ENCODE measurements at places on chromosomes 16 and 17.

- DNase-seq = no peak
Observed at GRCh38 chr17:68596411-68596945, 4.7 kb downstream of the FAM20A start.

DNA sequence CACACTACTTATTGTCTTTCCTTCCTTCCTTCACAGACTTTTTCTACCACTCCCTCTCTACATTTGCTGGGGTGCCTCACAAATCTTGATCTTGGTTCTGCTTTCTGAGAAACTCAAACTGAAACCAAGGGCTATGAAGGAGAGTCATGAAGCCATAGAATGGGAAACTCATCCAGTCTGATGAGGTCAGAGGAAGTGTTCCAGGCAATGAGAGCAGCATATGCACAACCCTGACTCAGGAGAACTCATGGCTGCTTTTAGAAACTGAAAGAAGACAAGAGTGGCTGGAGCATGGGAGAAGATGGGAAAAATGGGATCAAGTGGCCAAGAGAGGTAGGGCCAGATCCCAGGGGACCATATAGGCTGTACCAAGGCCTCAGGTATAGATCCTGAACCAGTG, 130.0 kb upstream of the TOX3 start:
- DNase-seq = no peak

DNA sequence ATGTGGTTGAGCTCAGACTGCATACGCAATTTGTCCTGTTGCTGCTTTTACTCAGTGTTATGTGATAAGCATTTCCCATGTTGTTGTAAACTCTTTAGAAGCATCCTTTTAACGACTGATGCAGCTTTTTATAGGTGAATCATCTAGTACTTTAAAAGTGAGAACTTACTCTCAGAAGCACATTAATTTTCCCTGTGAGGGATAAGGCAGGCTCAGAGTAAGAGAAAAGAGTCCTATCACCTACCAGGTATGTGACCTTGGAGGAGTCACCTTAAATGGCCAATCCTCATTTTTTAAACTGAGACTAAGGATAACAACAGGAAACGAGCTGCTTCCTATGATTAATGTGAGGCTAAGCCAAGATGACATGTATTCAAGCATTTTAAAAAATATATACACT, 34.4 kb upstream of the GAN start:
- no peak for DNase-seq

GRCh38 chr16:81641395-81642106, 137.5 kb upstream of the PLCG2 start:
- no peak for DNase-seq

DNA sequence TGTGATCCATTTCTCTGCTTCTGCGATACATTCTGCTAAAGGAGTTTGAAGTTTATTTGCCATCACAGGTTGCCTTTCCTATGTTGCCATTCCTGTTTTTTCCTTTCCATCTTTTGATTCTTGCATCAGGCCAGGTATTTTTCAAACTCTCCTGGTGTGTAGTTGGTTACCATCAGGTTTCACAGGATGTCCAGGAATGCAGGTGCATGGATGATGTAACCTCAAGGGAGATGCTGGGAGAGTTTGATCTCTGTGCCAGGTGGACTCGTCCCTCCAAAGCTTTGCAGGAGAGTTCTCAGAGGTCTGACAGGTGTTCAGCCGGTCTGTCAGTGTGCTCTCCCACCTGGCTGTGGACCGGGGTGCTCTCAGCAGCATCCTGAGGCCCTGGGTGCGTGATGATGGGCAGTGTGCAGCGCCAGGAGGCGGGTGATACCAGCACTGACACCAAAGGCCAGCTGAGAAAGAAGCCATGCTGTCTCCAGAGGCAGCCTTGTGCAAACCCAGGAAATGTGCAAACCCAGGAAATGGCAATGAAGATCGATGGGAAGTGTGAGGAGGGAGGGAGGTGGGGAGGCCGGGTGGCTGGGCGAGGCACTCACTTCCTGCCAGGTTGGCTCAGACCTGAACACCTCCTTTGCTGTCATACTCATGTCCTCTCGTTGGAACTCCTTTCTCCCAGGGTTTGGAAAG, 1.7 kb downstream of the ATP2C2 start:
- DNase-seq = no peak

DNA sequence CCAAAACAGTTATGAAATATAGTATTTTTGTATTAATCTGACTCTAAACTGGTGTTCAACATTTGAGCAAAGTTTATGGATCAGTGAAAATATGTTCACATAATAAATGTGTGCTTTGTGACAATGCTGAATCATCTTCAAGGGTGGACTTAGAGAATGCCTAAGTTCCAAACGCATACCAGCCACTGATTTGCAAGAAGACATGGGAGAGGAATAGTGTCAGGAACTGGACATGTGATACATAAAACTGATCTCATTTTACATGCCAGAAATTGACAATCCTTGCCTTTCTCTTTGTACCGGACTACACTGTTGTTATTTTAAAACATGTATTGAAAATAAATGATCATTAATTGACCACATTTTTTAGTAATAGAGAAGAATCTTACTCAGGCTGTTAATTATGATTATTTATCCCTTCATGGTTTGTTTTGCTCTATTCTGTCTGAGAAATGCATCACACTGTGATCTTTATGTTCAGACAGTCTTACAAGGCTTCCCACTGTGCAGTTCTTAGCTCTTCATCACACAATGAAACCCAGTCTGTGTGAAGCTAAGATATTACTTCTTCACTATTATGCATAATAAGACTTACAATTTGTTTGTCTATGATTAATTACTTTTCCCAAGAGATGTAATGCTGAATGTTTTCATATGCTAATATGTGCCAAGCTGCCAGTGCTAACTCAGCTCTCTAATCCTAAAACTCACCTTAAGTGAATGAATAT, 1180.6 kb upstream of the CDH8 start:
- no peak for DNase-seq

- DNase-seq = no peak
Observed at GRCh38 chr17:79732804-79733691, 2.3 kb downstream of the ENPP7 start.

- no peak for DNase-seq
Observed at GRCh38 chr16:49608779-49609178, 235.2 kb downstream of the C16orf78 start.

GRCh38 chr16:16075488-16076422, 126.3 kb downstream of the ABCC1 start:
- DNase-seq = no peak

DNA sequence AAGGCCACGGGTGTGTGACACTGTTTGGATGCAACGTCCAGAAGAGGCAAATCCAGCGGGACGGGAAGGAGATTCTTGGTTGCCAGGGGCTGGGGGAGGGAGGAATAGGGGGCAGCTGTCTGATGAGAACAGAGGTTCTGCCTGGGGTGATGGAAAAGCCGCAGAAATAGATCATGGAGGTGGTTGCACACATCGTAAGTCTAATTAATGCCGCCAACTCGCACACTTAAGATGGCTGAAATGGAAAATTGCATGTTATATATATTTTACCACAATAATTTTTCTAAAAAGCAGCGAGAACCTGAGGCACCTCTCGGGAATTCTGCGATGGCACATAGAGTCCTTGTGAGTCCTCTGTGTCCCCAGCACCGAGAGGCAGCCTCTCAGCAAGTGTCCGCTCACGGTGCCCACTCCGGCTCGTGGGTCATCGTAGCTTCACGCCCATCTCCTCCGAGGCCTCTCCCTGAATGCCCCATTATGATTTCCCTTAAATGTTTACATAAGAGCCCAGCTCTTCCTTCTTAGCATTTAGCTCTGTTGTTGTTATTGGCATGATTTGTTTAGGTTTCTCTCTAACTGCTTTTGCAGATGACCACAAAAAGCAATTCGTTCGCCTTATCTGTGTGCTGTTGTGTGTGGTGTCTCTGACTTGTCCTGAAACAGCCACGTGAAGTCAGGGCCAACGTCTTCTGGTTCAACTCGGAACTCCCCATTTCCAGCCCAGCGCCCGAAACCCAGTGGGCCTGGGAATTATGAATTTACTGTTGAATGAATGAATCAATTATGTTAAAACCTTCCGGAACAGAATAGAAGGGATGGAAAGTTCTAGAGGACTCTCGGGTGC, 7.7 kb downstream of the WFDC1 start:
- no peak for DNase-seq

- no peak for DNase-seq
Observed at GRCh38 chr17:61454381-61455323, 2.4 kb downstream of the TBX4 start.

GRCh38 chr16:69321080-69321479, 9.3 kb downstream of the PDF start:
- no peak for DNase-seq

- peak; percentile 24 for DNase-seq
Observed at GRCh38 chr17:28174352-28175046, 132.0 kb downstream of the NLK start.

GRCh38 chr17:4948931-4949320, 596 bp upstream of the PFN1 start:
- DNase-seq = peak; percentile 77

GRCh38 chr16:23434380-23434779, 18.6 kb downstream of the COG7 start:
- DNase-seq = peak; percentile 35

DNA sequence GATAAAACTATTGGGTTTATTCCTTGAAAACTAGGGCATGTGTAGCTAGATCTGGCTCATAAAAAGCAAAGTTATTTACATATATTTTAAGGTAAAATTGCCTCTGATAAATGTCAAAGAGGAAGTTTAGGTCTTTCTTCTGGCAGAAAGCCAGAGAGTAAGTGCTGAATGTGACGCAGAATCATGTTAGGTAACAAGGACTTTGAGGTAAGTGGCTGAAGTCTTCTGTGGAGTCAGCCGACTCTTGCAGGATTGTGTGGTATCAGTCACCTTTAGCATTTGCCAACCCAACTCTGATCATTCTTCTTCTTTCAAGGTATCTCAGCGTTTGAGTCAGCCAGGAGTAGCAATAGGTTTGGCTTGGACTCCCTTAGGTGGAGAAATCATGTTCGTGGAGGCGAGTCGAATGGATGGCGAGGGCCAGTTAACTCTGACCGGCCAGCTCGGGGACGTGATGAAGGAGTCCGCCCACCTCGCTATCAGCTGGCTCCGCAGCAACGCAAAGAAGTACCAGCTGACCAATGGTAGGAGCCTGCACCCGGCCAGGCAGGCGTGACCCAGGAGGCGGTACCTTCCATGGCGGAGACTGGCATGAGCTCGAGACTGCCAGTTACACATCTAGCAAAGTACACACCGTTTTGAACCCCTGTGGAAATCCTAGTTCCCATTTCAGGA, 37.9 kb downstream of the SIAH1 start:
- no peak for DNase-seq

DNA sequence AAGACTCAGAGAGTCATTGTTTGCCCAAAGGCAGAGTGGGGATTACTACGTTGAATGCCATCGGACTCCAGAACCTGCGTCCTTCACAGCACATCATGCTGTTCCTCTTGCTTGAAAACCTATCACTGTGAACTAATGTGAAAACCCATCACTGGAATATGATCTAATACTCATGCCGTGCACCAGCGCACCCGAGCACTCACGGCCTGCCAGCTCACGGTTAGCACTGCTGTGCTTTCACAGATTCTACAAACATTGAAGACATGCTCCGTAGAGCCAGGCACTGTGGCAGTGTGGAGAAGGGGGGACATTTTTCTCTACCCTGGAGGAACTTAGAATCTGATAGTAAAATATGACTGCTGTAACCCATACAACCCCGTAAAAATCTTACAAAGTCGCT, 350.4 kb downstream of the C16orf95 start:
- no peak for DNase-seq

DNA sequence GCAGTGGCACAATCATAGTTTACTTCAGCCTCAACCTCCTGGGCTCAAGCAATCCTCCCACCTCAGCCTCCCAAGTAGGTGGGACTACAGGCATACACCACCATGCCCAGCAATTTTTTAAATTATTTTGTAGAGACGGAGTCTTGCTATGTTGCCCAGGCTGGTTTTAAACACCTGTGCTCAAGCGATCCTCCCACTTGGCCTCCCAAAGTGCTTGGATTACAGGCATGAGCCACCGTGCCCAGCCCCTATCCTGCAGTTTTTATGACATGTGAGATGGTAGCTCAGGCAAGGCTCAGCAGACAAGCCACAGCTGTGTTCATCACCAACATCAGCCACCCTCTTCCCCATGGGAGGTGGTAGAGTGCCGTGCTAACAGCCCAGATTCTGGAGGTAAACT, 46.2 kb upstream of the TNRC6A start:
- no peak for DNase-seq

DNA sequence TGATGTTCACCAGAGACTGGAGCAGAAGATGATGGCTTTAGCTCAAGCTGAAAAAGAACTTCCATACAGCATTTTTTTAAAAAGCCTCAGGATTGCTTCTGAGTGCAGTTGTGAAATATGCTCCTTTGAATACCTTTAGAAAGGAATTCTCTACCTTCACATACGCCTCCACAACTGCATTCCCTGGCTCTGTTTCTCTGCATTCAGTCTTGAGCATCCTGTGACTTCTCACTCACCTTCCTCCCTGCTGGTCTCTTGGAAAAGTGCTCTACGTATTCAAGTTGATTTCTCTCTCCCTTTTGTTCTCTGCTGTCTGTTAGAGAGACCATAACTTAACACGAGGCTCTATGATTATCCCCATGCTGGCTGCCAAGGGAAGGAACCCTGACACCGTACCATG, 34.5 kb downstream of the HS3ST2 start:
- no peak for DNase-seq

GRCh38 chr16:30786936-30787612, at the start of gene ZNF629:
TSS of gene ZNF629 (minus strand) at chr16:30787205. CDS start at chr16:30784482, 2,723 bp downstream.
- DNase-seq = peak; percentile 46

- DNase-seq = no peak
Observed at GRCh38 chr17:10761281-10761680, 31.5 kb upstream of the TMEM220 start.

GRCh38 chr17:47603830-47604597, 45.7 kb upstream of the KPNB1 start:
- no peak for DNase-seq

- DNase-seq = no peak
Observed at GRCh38 chr16:61024180-61024900, 1011.9 kb downstream of the CDH8 start.

DNA sequence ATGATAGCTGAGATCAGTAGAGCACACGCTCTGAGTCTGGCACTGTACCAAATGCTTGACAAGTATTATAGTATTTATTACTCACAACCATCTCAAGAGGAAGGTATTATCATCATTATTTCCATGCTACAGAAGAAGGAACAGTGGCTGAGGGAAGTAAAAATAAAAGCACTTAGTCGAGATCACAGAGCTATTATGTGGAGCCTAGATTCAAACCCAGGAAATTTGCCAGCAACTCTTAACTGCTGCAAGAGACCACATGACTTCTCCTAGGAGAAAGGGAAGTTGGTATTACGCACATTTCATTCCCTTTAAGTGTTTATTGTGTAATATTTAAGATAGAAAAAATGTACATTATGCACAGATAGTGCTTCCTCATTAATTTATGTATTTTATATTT, 1.0 kb upstream of the RHOT1 start:
- no peak for DNase-seq

GRCh38 chr16:57709663-57710062, 15.1 kb downstream of the DRC7 start:
- DNase-seq = no peak

All from stimulated activated CD4-positive, alpha-beta T cell treated with anti-CD3 and anti-CD28 coated beads, Interleukin-4, amount 100 ng/mL, for 24 hours (primary cell).